Astrocyte of the hippocampus (primary cell): ENCODE measurements at places on chromosomes 7 and 10.

DNA sequence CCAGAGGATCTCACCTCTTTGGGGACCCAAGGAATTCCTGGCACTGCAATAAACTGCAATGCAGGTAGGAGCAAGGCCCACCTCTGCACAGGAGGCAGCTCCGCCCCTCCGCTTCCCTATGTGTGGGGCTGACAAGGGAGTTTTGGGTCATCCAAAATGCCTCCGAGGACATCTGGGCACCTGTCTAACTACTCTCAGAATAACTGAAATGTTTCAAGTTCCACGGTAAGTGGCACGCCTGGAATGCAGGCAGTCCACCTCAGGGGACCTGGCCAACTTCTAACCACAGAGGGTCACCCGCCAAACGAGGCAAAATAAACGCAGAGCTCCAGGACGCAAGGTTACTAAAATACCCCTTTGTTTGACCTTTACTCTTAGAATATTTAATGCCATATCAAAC, 102.5 kb downstream of the FGFR2 start:
- peak; percentile 27 for DNase-seq

DNA sequence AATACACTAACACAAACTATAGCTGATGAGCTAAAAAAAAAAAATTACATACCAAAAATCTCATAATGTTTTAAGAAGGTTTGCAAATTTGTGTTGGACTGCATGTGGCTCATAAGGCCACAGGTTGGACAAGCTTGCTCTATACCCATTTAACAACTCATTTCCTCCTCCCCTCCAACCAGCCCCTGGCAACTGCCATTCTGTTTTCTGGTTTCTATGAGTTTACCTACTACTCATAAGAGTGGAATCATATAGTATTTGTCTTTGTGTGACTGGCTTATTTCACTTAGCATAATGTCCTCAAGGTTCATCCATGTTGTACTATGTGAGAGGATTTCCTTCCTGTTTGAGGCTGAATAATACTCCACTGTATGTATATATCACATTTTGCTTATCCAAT, 100.4 kb upstream of the ARHGAP21 start:
- no peak for DNase-seq

DNA sequence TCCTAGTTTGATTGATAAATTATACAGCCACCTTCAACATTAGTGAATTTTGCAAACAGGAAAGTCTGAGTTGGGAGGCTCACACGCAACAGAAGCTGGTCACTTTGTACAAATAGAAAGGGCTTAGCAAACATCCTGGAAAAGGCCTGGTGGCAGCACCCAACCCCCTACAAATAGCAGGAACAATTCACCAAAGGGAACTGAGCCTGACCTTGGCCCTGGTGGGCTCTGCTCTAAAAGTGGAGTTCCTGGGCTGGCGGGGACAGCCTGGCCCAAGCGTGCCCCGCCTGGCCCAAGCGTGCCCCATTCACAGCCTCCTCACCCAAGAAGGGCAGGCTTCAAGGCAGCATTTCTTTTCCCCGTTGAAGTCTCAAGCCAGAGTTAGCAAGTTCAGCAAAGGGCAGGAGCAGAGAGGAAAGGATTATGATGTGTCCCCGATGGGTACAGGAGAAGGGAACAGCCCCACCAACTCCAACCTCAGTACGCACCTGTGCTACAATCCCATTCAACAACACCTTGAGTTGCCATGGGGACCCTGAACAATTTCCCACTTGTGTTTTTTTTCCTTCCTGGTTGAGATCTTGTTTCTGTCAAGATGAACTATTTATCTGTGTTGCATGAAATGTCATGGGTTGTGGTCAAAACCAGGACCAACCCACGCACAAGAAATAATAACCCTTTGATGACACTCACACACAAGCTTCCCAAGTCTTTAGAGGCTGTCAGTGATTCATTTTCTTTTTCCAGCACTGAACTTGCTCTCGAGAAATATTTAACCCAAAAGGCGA, 43.4 kb downstream of the RGS10 start:
- no peak for DNase-seq

DNA sequence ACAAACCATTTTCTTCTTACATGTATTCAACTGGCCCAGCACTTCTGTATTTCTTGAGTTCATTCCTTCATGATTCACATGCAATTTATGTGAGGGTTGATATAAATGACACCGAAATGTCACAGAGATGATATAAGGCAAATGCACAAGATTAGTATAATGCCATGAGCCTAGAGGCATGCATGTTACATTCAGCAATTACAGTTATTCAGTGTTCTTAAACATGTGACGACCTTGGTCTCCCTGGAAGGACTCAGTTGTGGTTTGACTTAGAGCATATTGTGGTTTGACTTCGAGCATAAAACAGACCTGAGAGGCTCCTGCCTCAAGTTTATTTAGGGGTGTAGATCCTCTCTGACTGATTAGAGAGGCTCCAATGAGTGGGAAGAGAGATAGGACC, 752.1 kb upstream of the POM121L12 start:
- no peak for DNase-seq

GRCh38 chr10:129259128-129259815, 207.8 kb upstream of the MGMT start:
- no peak for DNase-seq

- peak; percentile 73 for DNase-seq
Measured at GRCh38 chr7:80806663-80807062, 112.2 kb downstream of the SEMA3C start.

- peak; percentile 61 for DNase-seq
Measured at GRCh38 chr7:26202019-26202990, 760 bp downstream of the CBX3 start.

DNA sequence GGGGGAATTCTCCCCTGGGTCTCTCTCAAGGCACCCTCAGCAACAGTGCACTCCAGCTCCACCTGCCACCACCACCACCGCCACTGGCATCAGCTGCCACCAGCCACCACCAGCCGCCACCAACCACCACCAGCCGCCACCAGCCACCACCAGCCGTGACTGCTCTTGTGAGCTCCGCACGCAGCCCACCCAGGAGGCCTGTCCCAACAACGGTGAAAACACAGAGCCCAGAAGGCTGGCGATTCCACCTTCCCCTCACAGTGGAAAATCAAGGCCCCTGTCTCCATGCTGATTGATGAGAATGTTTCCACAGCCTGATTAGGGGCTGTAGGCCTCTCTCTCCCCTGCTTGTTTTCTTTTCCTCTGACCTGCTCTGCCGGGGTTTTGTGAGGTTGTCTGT, 41.1 kb downstream of the COBL start:
- no peak for DNase-seq

- no peak for DNase-seq
Measured at GRCh38 chr7:108515013-108515412, 10.9 kb downstream of the PNPLA8 start.

DNA sequence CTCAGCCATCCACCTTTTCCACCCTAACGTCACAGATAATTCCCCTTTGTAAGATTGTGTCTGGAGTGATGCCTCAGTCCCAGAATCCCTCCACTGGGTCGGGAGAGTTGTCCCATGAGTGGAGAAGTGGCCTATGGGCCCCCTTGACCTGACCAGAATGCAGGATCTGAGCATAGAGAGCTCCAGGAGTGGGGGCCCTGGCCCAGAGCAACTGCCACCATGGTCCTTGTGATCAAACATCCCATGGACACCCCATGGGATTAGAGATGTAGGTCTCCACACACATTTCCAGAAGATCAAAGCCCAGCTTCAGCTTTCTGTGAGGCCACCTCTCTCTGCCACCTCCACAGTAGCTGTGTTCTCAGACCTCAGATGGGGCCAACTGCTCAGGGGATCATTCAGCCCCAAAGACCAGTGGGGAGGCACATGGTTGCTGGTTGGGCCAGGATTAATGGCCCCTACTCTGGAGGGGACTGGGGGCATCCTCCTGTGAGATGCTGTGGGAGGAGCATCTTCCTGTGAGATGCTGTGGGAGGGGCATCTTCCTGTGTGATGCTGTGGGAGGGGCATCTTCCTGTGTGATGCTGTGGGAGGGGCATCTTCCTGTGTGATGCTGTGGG, 28.5 kb upstream of the DPYSL4 start:
- DNase-seq: no peak

DNA sequence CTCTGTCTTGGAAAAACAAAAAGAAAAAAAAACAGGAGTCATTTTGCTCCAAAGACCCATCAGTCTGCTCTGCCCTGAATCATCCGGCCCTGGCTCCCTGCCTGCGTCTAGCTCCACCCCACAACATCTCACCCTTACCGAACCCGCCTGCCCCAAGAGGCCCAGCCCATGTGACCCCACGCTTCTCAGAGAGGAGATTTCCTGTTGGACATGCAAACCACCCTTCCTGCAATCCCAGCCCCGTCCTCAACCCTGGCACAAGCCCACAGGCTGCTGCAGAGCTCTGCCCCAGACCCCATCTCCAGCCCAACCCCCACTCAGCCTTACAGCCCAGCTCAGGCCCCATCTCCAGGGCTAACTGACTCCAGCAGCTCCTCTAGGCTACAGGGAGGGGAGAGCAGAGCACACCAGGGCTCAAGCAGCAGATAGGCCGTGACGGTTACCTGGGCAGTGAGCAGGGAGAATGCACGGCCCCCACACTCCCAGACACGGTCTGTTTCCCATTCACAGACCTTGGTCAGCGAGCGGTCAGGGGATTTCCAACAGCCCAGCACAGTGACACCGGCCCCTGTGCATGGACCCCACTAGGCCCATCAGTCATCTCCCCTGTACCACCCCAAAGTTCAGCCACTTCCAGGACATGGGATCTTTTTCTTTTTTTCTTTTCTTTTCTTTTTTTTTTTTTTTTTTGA, 69.9 kb upstream of the GTF2I start:
- DNase-seq: peak; percentile 93

DNA sequence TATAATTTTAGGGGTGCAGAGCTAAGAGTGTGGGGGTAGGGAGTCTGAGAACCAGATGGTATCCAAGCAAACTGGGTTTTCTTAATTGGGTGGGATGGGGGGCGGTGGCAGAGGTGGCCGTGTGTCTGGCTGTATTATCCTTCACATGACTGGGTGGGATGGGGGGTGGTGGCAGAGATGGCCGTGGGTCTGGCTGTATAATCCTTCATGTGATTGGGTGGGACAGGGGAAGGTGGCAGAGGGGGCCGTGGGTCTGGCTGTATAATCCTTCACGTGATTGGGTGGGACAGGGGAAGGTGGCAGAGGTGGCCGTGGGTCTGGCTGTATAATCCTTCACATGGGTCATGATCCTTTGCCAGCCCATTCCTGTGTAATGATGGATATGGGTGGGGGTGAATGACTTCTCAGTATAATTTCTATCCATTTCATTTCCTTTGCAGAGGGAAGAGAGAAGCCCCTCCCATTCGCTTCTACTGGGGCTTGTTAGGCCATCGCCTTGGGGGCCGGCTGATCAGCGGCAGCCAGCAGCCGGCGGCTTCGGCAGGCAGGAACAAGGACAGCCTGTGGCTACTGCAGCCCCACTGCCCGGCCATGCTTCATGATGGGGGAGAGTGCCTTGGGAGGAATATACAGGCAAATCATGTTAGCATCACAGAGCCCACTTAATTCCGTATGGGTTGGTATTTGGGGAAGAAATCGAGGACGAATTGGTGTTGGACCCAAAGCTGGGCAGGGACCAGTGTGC, 179.6 kb upstream of the MKI67 start:
- DNase-seq: no peak

DNA sequence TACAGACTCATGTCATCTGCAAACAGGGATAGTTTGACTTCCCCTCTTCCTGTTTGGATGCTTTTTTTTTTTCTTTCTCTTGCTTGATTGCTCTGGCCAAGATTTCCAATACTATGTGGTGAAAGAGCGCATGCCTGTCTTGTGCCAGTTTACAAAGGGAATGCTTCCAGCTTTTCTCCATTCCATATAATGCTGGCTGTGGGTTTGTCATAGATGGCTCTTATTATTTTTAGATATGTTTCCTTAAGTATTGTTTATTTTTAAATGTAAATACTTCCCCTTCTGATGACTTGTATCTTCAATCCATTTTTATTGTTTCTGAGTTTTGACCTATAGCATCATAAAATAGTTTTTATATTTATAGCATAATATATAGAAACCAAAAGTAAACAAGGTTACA, 17.9 kb downstream of the FAM237B start:
- no peak for DNase-seq

DNA sequence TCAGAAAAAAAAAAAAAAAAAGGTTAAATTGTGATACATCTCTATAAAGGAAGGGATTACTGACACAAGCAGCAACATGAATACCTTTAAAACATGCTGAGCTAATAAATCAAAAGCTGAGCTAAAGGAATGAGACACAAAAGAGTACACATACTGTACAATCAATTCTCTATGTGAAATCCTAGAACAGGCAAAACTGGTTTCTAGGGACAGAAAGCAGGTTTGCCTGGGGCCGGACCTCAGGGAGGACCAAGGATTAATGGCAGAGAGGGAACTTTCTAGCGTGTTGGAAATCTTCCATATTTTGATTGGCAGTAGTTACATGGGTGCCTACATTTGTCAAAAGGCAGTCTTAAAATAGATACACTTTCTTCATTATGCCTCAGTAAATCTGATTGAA, 52.5 kb downstream of the KLRG2 start:
- DNase-seq: no peak

GRCh38 chr7:150358433-150358832, 10.2 kb upstream of the REPIN1 start:
- DNase-seq: no peak

DNA sequence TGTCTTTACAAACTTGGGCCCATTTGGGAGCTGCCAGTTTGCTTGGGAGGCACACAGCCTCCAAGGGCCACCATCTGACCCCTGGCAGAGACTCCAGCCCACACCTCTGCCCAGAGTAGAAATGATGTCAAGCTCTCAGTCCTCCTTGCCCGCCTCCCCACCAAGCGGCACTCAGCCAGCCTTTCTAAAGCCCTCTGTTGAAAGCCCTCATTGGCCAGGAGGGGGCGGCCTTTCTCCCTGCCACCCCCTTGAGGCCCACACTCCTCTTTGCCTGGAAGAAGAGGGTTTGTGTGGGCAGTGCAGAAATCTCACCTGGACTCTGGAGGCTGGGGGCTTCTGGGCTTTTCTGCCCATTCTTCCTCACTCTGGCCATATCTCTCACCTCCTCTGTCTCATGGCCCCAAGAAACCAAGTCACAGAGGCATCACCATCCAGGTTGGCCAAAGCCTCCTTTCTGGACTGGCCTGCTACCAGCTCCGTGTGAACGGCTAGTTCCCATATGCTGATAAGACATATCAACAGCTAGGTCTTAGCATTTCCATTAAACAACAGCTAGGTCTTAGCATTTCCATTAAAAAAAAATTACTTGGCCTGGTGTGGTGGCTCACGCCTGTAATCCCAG, 36.1 kb downstream of the UBTD1 start:
- DNase-seq: no peak

- no peak for DNase-seq
Measured at GRCh38 chr10:2251631-2252030, 514.3 kb upstream of the ADARB2 start.

- DNase-seq: no peak
Measured at GRCh38 chr7:90677486-90678404, 81.6 kb downstream of the CDK14 start.
